Esophagus muscularis mucosa (tissue), 4 donors: ENCODE measurements at places on chromosomes 5 and 9. TPM values are rescaled to one million over a fixed set of nuclear protein-coding genes. Genes with fewer than 3 reads are reported as not detected.

Gene NANS
- 54.7 TPM for total RNA-seq

Gene ACSL6
- total RNA-seq: 2.1 TPM

Gene ANXA1
- total RNA-seq: 230 TPM

Gene IL12B
- total RNA-seq: not detected

Gene CTSV
- not detected for total RNA-seq

Gene ENDOG
- 21.4 TPM for total RNA-seq

Gene LCN15
- total RNA-seq: not detected

Gene PITX1
- 7.1 TPM for total RNA-seq

Gene FAM151B
- 2.3 TPM for total RNA-seq

Gene PCSK5
- total RNA-seq: 32.7 TPM

Gene CDC20B
- not detected for total RNA-seq

Gene IFNA8
- not detected for total RNA-seq

Gene NSG2
- total RNA-seq: 3.9 TPM

Gene APBA1
- 9.7 TPM for total RNA-seq

Gene FYB1
- 3.2 TPM for total RNA-seq

Gene RLN2
- not detected for total RNA-seq

Gene PRRT1B
- not detected for total RNA-seq

Gene AMBP
- not detected for total RNA-seq

Gene ZBTB34
- total RNA-seq: 12.7 TPM

Gene FBP1
- 4.6 TPM for total RNA-seq

Gene FOXD4L4
- not detected for total RNA-seq
